Urinary bladder (tissue), 4 donors: ENCODE measurements at places on chromosomes 5 and 9. TPM values are rescaled to one million over a fixed set of nuclear protein-coding genes. Genes with fewer than 3 reads are reported as not detected.

Gene CPEB4
- total RNA-seq, result 26.4 TPM

Gene PDZD2
- total RNA-seq, result 8.1 TPM

Gene SPARC
- 5,536 TPM for total RNA-seq

Gene DAB2
- total RNA-seq, result 167 TPM

Gene SH3GL2
- 4.5 TPM for total RNA-seq

Gene CORO2A
- 4.1 TPM for total RNA-seq

Gene NUP214
- 23.5 TPM for total RNA-seq

Gene ACSL6
- total RNA-seq, result 2.3 TPM

Gene AK8
- total RNA-seq, result 1.0 TPM

Gene CDC20B
- not detected for total RNA-seq

Gene TARS1
- total RNA-seq, result 115 TPM

Gene TRAF1
- 4.5 TPM for total RNA-seq

Gene POU4F3
- 0.11 TPM for total RNA-seq

Gene NNT
- 118 TPM for total RNA-seq

Gene FGD3
- total RNA-seq, result 7.4 TPM

Gene ANP32B
- 11.3 TPM for total RNA-seq

Gene HTR4
- total RNA-seq, result 0.26 TPM

Gene LTC4S
- total RNA-seq, result 1.8 TPM

Gene ABO
- 1.4 TPM for total RNA-seq

Gene ZNF366
- total RNA-seq, result 2.9 TPM

Gene CAMK2A
- 1.8 TPM for total RNA-seq

Gene OR13D1
- total RNA-seq, result not detected

Gene SH3TC2
- 15.1 TPM for total RNA-seq

Gene MAN2A1
- total RNA-seq, result 125 TPM

Gene LECT2
- not detected for total RNA-seq

Gene TTC39B
- 22.4 TPM for total RNA-seq

Gene TPM2
- 907 TPM for total RNA-seq

Gene SCAI
- total RNA-seq, result 25.1 TPM

Gene CARTPT
- not detected for total RNA-seq

Gene PPP1R2B
- total RNA-seq, result 0.11 TPM

Gene ISCA1
- total RNA-seq, result 54.5 TPM

Gene UBAC1
- 24.6 TPM for total RNA-seq

Gene REEP2
- total RNA-seq, result 5.3 TPM

Gene SGTB
- total RNA-seq, result 11.5 TPM

Gene LIFR
- total RNA-seq, result 190 TPM

Gene TAF11L8
- not detected for total RNA-seq

Gene TAF11L10
- not detected for total RNA-seq

Gene WNT8A
- total RNA-seq, result not detected

Gene C5orf58
- total RNA-seq, result not detected

Gene IL4
- total RNA-seq, result not detected

Gene CLK4
- total RNA-seq, result 76.4 TPM

Gene QRFP
- not detected for total RNA-seq

Gene ZDHHC11B
- 1.4 TPM for total RNA-seq

Gene CDH9
- 0.53 TPM for total RNA-seq
